ENCODE measurements at places on chromosomes 6 and 20.

DNA sequence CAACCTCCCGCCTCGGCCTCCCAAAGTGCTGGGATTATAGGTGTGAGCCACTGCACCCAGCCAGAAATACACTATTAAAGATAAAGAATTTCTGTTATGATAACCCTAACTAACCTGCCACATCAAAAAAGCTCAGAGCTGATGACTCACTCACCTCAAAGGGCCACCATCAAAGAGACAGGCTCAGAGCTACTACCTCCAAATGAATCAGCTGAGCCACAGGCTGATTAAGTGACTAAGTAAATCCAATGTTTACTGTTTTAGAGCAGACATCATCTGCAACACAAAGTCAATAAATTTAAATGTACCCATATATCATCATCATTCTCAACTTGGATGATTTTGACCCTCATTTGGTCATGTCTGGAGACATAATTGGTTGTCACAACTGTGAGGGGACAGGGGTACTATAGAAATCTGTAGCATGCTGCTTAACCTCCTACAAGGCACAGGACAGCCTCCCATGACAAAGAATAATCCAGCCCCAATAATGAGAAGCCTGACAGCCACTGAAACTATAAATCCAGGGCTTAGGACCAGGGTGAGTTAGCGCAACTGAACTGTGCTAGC lies 106.5 kb downstream of the ATP9A start:
- peak; percentile 40 for DNase-seq

DNA sequence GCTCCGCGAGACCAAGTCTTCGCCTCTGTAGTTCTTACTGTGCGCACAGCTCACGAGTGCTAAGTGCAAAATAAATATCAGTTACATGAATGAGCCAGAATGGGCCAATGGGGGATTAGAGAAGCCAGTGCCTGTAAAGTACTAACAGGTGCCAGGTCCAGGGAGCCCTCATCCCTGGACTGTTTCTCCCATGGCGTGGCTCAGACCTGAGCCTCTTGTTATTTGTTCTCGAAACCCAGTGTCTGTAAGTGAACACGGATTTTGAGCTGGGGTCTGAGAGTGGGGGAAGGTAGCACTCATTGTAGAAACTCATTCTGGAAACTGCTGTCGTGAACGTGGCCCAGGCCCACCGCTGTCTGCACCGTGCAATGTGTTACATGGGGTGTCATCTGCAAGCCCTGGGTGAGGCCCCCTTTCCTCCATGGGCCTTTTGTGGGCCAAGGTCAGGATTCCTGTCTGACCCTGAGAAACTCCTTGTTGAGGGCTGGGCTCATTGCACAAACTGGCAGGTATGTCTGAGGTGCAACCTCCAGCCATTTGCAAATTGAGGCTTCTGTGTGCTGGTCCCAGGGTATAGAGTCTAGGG lies 154.7 kb downstream of the SYCP2 start:
- no peak for DNase-seq

- DNase-seq: no peak
Measured at GRCh38 chr6:152117156-152118133, 310.0 kb downstream of the ESR1 start.

- DNase-seq: no peak
Measured at GRCh38 chr6:67265996-67266921, 1368.8 kb upstream of the ADGRB3 start.

- DNase-seq: no peak
Measured at GRCh38 chr6:170583756-170584180, 669 bp downstream of the PDCD2 start.

- DNase-seq: peak; percentile 13
Measured at GRCh38 chr20:973785-974194, 28.3 kb downstream of the RSPO4 start.

DNA sequence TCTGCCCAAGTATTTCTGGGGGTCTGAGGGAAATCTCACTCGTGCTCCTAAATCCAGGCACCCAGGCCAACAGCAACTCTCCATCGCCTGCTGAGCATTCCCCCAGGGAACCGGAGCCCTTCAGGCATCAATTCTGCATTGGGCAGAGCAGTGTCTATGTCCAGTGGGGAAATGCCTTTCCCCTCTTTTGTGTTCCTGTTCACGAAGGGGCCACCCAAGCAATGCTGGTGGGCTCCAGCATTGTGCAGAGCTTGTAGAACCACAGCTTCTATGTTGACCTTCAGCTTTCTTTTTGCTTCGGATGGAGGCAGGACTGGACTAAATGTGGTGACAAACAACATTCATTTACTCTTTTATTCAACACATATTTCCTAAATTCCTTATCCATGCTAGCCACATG lies 27.2 kb upstream of the DDR1 start:
- DNase-seq: no peak

DNA sequence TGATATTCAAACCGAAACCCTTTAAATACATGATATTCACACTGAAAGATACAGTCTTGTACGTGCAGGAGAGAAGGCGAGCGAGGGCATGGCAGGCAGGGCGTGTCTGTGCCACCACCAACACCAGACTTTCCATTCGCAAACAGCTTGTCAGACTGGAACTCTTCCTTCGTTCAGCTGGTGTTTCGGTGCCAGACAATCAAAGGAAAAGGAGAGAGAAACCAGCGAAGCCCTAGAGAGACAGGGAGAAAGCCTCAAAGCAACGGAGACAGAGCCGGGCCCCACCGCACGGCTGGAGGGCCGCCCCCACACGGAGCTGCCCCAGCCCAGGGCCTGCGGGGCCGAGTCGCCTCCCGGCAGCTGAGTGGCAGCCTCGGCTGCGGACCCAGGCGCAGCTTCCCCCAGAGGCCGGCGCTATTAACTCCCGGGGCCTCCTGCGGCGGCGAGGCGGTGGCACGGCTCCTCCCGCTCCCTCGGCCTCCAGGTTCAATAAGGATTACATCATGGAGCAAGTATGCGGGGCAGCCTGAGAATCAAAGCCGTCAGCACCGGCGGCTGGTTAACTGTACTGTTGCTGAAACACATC lies 32.1 kb upstream of the NR2E1 start:
- no peak for DNase-seq

DNA sequence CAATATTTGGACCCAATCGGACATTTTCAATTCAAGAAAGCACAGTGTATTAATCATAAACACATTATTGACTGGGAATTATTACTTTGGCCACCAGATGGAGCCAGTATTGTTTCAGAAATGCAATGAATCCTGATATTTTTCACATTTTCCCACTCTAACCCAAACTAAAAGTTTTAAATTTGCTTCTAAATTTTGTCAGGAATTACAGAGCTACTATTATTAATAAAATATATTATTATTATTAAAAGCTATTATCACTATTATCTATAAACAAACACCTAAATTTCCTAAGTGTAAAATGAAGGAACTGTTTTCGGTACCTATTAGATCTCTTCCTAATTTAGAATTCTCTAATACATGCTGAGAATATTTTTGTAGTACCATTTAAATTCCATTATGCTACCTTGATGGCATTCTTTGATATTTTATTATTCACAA lies 245.3 kb downstream of the OGFRL1 start:
- DNase-seq: no peak

DNA sequence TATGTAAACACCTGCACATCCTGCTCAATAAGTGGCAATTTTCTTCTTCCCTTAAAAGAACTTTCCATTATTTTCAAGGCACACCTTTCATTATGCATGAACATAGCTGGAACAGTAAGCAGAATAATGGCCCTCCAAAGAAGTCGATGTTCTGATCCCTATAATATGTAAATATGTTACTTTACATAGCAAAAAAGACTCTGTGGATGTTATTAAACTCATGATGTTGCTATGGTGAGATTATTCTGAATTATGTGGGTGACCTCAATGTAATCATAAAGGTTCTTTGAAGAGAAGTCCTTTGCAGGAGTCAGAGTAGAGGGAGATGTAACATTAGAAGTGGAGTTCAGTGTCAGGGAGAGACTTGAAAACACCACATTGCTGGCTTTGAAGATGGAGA lies 299.9 kb upstream of the PLN start:
- DNase-seq: no peak

DNA sequence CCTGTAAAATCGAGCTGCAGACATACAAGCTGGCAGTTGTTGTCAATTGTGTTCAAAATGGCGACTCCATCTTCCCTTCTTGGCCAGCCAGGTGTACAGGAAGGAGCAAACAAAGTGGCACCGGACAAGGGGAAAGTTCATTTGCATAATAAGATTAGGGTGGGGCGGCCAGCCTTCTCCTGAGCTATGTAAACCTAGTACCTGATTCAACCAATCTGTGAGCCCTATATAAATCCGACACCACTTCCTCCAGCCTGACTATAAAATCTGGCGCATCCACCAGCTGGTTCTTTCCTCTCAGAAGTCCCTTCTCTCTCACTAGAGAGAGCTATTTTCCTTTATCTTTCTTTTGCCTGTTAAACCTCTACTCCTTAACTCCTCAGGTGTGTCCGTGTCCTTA lies 8.1 kb upstream of the HBS1L start:
- no peak for DNase-seq
